ENCODE measurements at places on chromosomes 16 and 17.
A peak's percentile ranks its signal among the peaks of the same experiment; 100 is the strongest.

GRCh38 chr17:8785547-8786413 is 13.4 kb downstream of the MFSD6L start:
- DNase-seq, result peak; percentile 58

- DNase-seq, result no peak
Observed at GRCh38 chr17:50506298-50506697, 1.9 kb upstream of the MYCBPAP start.

DNA sequence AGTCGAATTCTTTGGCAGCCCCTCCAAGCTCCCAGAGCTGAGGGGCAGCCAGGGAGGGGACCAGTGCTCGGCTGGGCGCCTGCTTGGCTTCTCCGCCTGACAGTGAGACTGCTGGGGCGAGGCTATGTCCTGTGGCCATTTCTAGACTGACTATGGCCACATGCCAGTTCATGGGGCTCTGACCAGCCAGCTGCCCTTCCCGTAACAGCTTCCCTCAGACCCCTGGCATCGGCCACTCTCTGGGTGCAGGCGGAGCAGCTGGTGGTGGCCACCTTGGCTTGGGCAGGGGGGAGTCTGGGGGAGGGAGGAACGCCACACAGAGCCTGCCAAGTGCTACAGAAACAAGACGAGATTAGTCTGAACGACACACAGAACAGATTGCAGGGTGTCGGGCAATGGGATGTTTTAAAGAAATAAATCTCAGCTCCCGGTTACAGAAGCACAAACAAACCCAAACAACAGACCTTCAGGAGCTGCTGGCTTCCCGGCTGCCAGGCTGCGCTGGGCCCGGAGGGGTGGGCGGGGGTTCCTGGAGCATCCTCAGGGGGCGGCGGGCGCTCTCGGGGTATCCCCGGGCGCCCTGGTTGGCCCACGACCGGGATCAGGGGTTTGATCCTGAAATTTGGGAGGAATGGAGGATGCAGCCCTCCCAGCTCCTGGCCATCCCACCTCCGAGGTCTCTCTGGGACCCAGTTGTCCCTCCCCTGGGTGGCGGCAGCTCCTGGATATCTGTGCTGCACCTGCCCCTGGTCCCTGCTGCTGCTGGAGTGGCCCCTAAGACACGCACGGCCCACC is 34.5 kb downstream of the TBC1D16 start:
- no peak for DNase-seq

- DNase-seq, result no peak
Observed at GRCh38 chr17:62014526-62014925, 50.6 kb downstream of the MED13 start.

- no peak for DNase-seq
Observed at GRCh38 chr16:392450-393030, 4.5 kb upstream of the NME4 start.

DNA sequence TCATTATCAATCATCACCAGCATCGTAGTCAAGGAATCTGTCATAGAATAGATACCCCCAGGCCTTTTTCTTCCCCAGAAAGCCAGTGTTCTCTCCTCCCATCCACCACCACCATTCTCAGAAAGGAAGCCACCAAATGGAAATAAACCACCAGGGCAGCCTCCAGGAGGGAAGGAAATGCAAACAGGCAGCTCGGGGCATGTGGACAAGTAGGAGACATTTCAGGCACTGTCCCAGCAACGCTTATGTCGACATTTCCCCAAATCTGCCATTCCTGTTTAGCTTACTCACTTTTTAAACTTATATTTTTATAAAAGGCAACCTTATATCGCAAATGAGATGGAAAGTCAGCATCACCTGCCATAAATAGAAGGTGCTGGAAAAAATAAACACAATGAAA is 15.8 kb downstream of the EMP2 start:
- DNase-seq, result no peak

DNA sequence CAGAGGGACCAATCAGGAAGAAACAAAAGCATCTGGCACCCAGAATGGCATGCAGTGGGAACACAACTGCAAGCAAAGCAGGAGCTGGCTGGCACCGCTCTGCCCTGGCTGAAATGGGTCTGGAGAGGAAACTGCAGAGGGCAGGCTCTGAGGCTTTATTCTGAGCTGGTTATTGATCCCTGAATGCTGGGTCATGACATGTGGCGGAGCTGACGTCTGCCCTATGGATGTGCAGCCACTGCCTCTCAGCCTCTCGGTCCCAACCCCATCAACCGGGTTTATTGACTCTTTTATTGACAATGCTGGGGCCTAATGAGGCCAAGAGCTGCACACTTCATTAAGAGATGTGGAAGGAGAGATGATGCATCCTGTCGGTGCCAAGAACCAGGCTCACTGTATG is 3.9 kb upstream of the SKAP1 start:
- DNase-seq, result no peak

GRCh38 chr16:50457423-50457822 is 88.6 kb upstream of the BRD7 start:
- no peak for DNase-seq

DNA sequence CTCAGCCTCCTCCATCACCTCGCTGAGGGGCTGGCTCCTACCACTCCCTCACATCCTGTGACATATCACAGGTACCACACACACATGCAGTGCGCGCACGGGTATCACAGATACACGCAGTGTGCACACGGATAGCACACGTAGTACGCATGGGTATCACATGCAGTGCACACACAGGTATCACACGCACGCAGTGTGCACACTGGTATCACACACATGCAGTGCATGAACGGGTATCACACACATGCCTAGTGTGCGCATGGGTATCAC is 30.1 kb downstream of the ACSF3 start:
- no peak for DNase-seq

DNA sequence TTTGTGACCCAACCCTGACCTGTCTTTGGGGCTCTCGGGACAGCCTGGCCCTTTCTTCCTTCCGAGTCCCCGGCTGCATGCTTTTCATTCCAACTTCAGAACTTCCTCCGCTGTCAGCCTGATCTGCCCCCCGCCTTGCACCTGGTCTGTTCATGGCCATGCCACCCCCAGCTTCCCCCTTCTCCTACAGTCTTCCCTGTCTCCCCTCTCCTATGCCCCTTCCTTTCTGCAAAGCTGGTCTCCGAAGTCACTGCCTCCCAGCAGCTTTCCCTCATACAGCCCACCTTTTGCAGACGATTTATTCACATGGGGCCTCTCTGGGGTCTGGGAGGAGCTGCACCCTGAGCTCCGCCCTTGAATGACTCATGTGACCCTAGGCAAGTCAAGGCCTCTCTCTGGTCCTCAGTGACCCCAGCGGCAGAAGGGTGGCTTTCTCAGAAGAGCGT is 47.1 kb upstream of the SDK2 start:
- no peak for DNase-seq

DNA sequence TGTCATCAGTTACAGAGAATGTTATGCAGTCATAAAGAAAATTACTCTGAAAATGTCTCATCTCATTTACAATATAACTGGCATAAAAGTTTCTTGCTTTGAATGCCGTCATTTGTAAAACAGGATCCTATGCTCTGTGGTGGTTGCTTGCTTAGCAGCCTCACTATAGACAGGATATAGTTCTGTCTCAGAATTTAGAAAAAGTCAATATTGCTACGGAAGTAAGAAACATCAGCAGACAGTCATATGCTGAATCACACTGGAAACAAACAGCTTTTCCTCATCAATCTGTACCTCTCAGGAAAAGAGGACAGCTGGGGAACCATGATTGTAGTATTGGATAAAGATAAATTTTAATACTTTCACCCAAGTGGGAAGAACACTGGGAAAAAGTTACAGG is 105.5 kb downstream of the MYO1D start:
- no peak for DNase-seq

GRCh38 chr17:28702026-28702751 is 9.5 kb downstream of the PROCA1 start:
- DNase-seq, result no peak

- no peak for DNase-seq
Observed at GRCh38 chr16:57648125-57648524, 19.7 kb downstream of the ADGRG1 start.

DNA sequence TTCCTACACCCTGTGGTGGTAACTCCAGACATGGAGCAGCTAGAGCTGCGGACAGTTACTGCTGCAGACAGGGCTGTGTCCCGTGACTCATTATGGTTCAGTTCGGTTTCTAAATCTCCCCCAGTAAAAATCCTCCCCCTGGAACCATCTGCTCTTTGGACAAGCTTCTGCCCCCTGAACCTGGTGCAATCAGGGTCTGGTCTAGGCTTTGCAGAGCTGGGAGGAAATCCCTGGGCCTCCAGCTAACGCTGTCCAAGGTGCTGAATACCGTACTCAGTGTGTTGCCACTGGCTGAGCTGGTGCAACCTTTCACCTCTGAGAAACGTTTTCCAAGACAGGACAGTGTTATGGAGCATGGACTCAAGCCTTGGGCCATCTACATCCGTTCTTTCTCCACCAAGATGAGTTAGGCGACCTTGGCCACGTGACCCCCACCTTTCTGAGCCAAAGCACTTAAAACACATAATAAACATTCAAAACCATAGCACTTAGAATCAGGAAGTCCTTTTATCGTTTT is 142.0 kb downstream of the CPPED1 start:
- peak; percentile 41 for DNase-seq

DNA sequence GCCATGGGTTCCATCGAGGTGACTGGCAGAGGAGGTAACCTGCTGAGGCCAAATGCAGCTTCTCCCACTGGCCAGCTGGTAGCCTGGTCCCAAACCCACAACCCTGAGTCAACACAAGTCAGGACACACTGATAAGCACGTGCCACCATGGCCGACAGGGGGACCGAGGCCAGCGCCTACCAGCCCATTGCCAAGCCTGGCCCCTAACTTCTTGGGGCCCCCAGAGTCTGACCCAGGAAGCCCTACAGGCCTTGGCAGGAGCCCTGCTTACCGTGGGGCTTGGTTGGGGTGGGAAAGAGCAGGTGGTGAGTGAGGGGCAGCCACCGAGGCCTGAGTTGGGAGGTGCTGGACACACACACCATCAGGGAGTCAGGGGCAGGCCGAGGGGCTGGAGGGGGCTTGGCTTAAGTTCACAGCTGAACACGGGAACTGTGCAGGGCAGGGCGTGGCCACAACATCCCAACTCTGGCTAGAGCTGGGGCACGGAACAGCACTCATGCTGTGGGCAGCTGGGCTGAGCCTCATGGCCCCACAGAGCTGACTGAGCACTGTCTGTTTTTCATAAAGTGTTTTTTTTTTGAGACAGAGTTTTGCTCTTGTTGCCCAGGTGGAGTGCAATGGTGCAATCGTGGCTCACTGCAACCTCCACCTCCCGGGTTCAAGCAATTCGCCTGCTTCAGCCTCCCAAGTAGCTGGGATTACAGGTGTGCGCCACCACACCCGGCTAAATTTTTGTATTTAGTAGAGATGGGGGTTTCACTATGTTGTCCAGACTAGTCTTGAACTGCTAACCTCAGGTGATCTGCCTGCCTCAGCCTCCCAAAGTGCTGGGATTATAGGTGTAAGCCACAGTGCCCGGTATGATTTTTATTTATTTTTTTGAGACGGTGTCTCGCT is 5.5 kb downstream of the MRPL28 start:
- DNase-seq, result no peak

GRCh38 chr17:81402981-81403467 is 7.8 kb downstream of the BAHCC1 start:
- DNase-seq, result peak; percentile 63

- no peak for DNase-seq
Observed at GRCh38 chr17:19333736-19334290, 28.7 kb downstream of the B9D1 start.

- no peak for DNase-seq
Observed at GRCh38 chr16:4982056-4982867, 24.1 kb downstream of the SEC14L5 start.

GRCh38 chr16:24497440-24497839 is 41.9 kb upstream of the RBBP6 start:
- DNase-seq, result no peak

DNA sequence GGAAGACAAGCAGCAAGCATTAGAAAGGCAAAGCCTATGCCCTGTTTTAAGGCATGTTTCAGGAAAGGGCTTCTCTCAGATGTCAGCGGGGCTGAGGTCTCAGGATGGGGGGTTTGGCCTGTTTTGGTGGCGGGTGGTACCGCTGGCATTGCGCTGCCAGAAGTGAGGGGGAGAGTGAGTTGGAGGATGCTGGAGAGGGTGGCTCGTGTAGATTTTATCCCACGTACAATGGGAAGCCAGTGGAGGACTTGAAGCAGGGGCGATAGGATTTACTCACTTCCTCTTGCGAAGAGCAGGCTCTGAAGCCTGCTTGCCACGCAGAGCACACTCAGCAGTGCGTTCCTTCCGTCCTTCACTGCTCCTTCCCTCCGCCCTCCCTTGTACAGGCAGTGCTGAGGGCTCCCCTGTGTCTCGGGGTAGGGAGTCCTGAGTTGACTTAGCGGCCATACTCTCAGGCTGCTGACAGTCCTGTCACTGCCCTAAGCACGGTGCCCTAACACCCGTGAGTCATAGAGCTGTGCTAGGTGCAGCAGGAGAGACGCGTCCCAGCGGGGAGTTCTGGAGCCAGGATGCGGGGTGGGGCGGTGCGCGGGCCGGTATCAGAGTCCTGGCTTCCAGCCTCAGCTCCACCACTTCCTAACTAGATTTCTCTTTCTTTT is 113.1 kb downstream of the SNX29 start:
- DNase-seq, result peak; percentile 81

DNA sequence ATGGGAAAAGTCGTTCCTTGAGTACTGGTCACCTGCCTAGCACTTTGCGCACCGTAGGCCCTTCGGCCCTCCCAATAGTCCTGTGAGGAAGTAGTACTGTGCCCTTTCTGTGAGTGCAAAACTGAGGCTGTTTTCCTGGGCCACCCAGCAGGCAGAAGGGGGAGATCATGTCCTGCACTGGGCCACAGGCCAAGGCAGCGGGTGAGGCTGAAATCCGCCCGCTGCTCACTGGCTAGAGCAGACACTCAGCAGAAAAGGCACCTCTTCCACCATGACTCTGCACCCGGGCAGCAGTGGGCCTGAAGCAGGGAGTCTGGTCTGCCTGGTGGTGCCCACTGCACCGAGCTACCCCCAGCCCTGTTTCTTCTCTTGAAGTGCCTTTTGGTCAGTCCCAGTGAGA is 20.2 kb downstream of the METTL22 start:
- DNase-seq, result no peak

- DNase-seq, result no peak
Observed at GRCh38 chr16:12767897-12768296, 35.8 kb downstream of the CPPED1 start.

- no peak for DNase-seq
Observed at GRCh38 chr16:12411516-12411915, 392.2 kb downstream of the CPPED1 start.

DNA sequence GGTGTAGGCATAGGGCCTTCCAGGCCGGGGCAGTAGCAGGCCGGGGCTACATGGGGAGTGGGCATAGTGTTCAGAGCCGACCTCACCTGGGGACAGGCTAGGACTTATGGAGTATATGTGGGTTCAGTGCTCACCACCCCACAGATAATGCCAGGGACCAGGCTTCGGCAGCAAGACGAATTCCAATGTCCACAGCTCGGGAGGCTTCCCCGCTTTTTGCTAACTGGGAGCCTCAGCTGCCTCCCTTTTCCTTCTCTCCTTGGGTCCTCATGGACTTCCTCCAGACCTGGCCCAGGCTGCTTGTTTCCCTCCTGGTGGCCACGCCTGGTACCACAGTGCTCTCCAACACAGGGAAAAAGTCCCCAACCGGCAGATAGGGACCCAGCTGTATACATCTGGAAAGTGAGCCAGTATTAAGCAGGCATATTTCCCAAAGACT is 20.1 kb upstream of the SLC46A1 start:
- peak; percentile 20 for DNase-seq

All from mesenchymal stem cell (in vitro differentiated cells and primary cell).